Urinary bladder (tissue), 4 donors: ENCODE measurements at places on chromosomes 6 and 20. TPM values are rescaled to one million over a fixed set of nuclear protein-coding genes. Genes with fewer than 3 reads are reported as not detected.

RIPK1 gene
- 24.5 TPM for total RNA-seq

NCOA7 gene
- 38.0 TPM for total RNA-seq

DOK5 gene
- total RNA-seq: 20.4 TPM

HRH3 gene
- total RNA-seq: 0.16 TPM

PTGIS gene
- total RNA-seq: 118 TPM

ARMH2 gene
- total RNA-seq: not detected

TTK gene
- 21.9 TPM for total RNA-seq
